Effector CD4-positive, alpha-beta T cell (primary cell): ENCODE measurements at places on chromosomes 16 and 17.

- no peak for DNase-seq
Measured at GRCh38 chr17:45993962-45994627, 5.0 kb upstream of the STH start.

DNA sequence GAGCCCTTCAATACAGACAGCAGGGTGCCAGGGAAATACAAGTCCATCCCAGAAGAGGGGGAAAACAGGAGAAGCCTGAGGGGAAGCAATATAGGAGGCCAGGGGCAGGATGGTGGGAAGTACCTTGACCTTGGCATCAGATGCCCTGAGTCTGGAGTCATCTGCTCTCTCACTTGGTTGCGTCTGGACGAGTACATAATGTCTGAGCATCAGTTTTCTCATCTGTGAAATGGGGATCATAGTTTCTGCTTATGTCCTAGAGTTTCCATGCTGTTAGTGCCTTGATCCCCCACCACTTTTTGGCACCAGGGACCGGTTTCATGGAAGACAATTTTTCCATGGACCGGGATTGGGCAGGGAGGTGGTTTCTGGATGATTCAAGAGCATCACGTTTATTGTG lies 2.3 kb downstream of the STAT5A start:
- DNase-seq: no peak

GRCh38 chr17:58329810-58330537 lies 1.4 kb upstream of the TSPOAP1 start:
- DNase-seq: no peak

DNA sequence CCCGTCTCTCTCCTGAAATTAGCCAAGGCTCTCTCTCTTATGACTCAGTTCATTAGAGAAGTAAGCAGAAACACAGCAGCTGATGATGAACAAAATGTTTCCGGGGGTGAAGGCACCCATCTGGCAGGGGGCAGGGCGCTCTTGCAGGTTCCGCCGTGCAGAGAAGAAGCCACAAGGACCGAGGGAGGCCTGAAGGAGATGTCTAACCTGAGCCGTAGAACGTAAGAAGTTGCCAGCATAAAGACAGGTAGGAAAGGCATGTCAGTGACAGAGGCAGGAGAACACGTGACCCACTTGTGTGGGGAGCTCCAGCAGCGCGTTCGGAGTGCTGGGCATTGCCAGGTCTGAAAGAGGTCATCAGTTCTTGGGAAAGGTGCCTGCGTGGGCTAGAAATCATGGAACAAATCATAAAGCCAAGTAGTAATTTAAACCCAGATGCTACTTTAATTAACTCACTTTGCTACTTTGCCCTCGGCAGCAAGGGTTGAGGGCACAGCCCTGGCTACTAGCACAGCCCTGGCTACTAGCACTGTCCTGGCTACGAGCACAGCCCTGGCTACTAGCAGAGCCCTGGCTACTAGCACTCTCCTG lies 198.6 kb downstream of the RPTOR start:
- peak; percentile 16 for DNase-seq

- DNase-seq: no peak
Measured at GRCh38 chr16:62701426-62701825, 665.2 kb upstream of the CDH8 start.

- DNase-seq: no peak
Measured at GRCh38 chr16:67873435-67874370, 851 bp downstream of the EDC4 start.

GRCh38 chr17:82561429-82562035 lies 42.0 kb downstream of the FOXK2 start:
- no peak for DNase-seq

DNA sequence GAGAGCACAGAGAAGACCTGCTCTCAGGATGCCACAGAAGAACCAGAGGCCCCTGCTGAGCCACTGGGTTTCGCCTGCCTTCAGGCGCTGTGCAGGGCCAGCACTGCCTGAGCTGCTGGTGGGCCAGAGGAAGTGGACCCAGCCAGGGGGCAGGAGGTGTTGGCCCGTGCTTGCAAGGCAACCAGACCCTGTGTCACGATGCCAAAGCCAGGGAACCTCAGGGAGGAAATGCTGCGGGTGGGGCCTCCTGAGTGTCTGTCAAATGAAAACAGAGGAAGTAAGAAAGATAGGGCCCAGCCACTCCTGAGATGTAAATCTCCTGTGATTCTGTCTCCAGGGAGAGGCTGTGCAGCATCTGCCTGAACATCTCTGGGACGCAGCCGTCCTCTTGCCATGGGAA lies 58.1 kb upstream of the ADORA2B start:
- DNase-seq: no peak

DNA sequence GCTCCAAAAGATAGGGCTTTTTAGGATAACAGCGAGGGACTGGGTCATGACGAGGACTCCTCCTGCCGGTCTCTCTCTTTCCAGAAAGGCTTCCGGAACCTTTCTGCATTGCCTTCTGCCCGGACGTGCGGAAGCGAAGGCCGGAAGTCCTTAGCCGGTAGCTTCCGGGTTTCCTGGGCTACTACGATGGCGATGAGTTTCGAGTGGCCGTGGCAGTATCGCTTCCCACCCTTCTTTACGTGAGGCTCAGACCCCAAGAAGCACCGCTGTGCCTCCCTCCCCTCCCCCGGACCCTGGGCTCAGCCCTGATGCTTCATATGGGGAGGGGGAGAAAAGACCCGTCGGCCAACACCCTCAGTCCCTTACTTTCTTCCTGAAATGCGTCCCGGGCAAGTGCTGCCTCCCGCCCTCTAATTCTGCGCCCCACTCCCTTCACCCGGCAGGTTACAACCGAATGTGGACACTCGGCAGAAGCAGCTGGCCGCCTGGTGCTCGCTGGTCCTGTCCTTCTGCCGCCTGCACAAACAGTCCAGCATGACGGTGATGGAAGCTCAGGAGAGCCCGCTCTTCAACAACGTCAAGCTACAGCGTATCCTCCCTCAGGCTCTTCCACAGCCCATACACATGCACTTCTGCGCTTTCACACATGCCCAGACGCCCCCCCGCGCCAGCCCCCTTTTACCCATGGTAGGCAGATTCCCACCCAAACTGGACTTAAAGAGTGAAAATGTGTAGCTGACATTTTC lies at the start of gene VPS25:
VPS25 (plus strand) TSS at position 160 of the 746 bp plus-strand sequence; CDS start at position 187, 27 bp downstream.
- peak; percentile 61 for DNase-seq

GRCh38 chr17:32575852-32576251 lies 89.1 kb downstream of the CDK5R1 start:
- DNase-seq: no peak

DNA sequence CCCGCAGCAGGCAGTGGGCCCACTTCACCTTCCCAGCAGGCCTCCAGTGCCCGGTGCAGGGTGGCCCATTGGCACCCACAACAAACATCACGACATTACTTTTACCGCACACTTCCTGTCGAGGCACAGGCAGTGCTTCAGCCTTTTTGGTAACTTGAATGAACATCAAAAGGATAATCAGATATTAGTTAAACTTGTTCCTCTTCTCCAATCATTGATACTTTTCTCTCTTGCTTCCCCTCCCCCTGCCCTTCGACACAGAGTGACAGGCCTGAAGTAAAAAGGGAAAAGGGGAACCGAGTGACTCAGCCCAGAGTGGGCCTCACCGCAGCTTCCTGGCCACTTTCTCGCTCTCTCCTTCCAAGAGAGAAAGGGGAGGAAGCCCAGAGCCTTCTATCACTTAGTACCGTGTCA lies 507.0 kb downstream of the MAF start:
- DNase-seq: peak; percentile 23

GRCh38 chr17:50848039-50848438 lies 12.7 kb downstream of the WFIKKN2 start:
- no peak for DNase-seq

GRCh38 chr17:78748730-78749317 lies 33.2 kb downstream of the CYTH1 start:
- peak; percentile 74 for DNase-seq

DNA sequence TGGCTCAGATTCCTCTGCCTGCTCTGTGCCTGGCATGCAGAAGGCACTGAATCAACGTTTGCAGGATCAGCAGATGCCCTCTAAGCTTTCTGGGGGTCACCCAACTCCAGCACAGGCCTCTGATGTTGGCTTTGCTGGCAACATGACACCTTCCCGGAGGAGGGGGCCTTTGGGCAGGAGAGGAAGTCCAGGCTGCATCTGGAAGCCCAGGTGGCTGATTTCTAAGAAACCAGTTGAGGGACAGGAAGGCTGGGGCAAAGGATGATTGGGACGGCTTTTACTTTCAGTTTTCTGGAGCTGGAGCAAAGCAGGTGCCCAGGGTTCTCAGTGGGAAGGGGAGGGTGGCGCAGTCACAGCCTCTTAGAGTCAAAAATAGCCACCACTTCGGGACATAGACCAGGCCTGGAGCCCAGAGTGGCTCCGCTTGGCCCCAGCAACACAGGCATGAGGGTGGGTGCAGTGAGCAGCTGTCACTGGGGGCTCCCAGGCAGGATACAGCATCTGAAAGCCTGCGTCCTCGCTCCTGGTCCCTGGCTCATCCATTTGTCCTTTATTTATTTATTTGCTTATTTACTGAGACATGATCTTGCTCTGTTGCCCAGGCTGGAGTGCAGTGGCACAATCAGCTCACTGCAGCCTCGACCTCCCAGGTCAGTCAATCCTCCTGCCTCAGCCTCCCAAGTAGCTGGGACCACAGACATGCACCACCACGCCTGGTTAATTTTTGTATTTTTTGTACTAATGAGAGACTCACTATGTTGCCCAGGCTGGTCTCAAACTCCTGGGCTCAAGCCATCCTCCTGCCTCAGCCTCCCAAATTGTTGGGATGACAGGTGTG lies 15.1 kb downstream of the SOCS1 start:
- no peak for DNase-seq

DNA sequence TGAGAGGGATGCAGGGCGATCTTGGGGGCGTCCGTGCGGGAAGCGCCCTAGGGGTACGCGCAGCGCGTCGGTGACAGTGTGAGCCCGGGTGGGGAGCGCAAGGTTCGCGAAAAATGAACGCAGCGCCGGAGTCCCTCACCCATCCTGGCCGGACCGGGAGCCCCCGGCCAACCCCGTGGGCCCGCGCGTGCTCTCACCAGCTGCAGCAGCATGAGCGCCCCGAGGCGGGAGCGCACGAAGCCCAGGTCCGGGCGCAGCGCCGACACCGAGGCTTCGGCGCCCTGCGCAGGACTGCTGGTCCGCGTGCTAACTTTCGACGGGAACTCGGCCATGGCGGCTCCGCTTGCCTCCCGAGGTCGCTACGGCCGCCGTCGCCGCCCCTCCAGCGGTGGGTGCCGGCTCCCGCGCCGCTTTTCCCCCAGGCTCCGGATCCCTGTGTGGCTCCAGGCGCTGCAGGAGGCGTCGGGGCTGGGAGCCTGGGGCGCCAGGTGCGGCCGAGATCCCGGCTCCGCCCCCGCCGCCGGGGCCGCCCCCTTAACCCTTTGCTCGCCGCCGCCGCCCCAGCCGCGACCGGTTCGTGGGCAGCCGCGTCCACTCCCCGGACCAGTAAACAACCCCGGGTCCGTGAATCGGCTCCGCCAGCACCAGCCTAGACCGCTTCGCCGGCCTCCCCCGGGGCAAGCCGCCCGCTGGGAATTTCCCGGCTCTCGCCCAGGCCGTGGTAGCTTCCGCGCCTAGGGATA lies at the start of gene PLLP:
PLLP (minus strand) TSS at position 464 of the 743 bp plus-strand sequence; CDS start at position 332, 132 bp downstream.
- peak; percentile 10 for DNase-seq

- no peak for DNase-seq
Measured at GRCh38 chr17:73623247-73623646, 21.0 kb downstream of the SDK2 start.

- no peak for DNase-seq
Measured at GRCh38 chr16:85003725-85004586, 7.4 kb downstream of the ZDHHC7 start.
